ENCODE measurements at places on chromosomes 16 and 17.

- H3K27ac ChIP-seq = peak overlapping the region; percentile 84
- peak; percentile 45 for DNase-seq
- H3K4me3 ChIP-seq = peak overlapping the region; percentile 38
- H3K4me1 ChIP-seq = peaks cover 18% of the 10 kb centered on the region
- H3K36me3 ChIP-seq = peaks cover 5% of the 10 kb centered on the region
These were observed 11.9 kb downstream of the KIF19 start for GRCh38 chr17:74337834-74338500.

DNA sequence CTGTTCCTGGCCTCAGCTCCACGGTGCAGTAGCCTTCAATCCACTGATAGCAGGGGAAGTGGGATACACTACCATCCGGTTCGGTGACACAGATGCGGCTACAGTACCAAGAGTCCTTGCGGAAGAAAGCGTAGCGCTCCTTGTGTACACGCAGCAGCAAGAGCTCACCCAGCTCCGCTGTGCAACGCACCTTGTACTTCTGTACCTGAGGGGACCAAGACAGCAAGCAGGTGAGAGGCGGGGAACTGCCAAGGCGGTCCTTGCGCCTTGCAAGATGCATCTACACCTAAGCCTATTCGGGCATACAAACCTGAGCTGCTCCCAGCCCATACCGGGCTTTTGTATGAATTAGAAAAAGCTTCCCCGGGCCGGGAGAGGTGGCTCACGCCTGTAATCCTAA lies 1.5 kb downstream of the ALOXE3 start:
- no peak overlapping the region for H3K27ac ChIP-seq
- peaks cover 41% of the 10 kb centered on the region for H3K27me3 ChIP-seq
- no peak for DNase-seq
- H3K4me3 ChIP-seq = peak overlapping the region; percentile 20

DNA sequence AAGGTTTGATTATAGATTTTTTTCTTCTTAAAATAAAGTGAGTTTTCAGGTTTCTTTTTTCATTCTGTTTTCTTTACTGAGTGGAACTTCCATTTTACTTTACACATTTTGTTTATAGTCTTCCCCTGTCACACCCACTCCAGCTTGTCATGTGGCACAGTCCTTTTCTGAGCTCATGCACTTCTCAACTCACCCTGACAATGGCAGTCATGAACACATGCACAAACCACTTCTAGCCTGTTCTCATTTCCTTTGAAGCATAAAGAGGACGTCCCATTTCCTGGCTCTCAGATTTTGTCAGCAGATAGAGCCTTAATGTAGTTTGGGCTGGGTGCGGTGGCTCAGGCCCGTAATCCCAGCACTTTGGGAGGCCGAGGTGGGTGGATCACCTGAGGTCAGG lies 168.0 kb downstream of the AHSP start:
- H3K27ac ChIP-seq = no peak overlapping the region
- H3K27me3 ChIP-seq = no peaks in the 10 kb centered on the region
- no peaks in the 10 kb centered on the region for H3K4me1 ChIP-seq
- no peaks in the 10 kb centered on the region for H3K36me3 ChIP-seq

DNA sequence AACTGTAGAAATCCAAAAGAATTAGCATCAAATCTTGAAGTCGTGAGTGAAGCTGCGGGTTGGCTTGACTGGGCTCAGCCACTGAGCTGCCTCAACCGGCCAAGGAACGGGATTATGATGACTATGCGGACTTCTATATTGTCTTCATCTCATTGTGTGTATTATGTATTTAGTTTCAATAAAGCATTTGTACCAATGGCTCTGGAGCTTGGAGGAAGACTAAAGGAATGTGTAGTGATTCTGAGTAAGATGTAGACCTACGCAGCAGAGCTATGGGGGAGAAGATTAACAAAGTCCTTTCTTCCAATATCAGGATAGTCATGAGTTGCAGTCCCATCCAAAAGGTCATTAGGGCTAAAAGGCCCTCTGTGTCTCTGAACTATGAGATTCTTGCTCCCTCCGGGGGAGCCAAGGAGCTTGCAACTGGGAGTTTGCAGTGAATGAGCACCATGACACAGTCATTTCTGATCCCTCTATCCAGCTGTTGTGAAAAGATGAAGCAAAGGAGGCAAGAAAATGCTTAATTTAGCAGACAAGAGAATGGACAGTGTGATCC lies 8.3 kb downstream of the EME1 start:
- H3K4me1 ChIP-seq = no peaks in the 10 kb centered on the region
- peaks cover 4% of the 10 kb centered on the region for H3K36me3 ChIP-seq
- H3K4me3 ChIP-seq = no peak overlapping the region
- no peak for DNase-seq
- H3K27me3 ChIP-seq = peaks cover 4% of the 10 kb centered on the region
- no peak overlapping the region for H3K27ac ChIP-seq

DNA sequence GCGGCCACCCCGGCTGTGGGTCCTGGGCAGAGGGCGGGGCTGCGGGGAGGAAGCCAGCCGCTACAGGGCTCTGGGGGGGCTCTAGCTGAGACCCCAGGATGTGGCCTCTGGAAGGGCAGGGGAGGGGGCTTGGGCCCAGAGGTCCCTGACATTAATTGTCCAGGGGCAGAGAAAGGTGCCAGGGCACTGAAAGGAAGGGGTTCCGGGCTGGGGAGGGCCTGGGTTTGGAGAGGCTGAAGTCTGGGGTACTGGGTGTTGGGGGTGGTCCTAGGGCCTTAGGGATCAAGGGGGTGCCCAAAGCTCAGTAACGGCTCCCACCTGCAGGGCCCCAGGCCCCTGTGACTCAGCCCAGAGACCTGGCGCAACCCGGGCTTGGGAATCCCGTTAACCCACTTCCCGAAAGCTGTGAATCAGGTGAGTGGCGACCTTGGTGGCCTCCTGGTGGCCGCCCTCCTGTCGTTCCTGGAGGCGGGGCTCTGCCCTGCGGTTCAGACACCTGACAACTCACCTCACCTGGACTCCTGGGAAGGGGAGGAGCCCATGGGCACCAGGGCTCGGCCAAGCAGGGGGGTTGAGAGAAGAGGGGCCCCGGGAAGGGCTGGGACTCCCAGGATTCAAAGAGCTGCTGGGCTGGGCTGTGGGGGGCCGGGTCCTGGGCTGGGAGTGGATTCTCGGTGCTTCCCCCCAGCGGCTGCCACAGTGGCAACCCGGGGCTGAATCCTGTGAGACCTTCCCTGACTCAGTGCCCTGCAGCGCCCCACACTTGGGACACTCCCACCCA lies 465 bp upstream of the PRSS22 start:
- peaks cover 2% of the 10 kb centered on the region for H3K4me1 ChIP-seq
- H3K4me3 ChIP-seq = no peak overlapping the region
- no peak for DNase-seq
- peaks cover 7% of the 10 kb centered on the region for H3K36me3 ChIP-seq

DNA sequence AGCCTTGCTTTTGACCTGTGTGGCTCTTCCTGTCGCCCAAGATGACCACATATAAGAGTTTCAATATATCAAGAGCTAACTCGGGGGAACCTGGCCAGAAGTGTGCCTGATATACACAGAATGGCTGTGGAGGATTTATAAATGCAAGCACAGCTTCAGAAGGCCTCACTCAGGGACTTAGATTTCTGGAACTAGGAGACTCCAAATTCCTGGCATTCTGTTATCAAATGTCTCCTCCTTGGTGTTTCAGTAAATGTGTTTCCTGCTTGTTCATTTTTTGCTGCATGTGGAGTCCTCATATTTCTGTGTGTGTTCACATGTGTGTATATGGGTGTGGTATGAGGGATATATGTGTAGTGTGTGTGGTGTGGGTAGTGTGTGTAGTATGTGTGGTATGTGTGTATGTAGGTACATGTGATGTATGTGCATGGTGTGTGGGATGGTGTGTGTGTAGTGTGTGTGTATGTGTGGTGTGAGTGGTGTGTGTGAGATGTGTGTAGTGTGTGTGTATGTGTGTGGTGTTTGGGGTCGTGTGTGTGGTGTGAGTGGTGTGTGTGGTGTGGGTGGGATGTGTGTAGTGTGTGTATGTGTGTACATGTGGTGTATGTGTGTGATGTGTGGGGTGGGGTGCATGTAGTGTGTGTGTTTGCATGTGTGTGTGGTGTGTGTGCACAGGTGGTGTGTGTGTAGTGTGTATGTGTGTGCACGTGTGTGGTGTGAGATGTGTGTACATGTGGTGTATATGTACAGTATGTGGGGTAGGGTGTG lies 981 bp upstream of the CD300H start:
- H3K36me3 ChIP-seq = peaks cover 7% of the 10 kb centered on the region
- peaks cover 3% of the 10 kb centered on the region for H3K27me3 ChIP-seq
- H3K4me3 ChIP-seq = no peak overlapping the region
- DNase-seq = no peak
- H3K27ac ChIP-seq = no peak overlapping the region

DNA sequence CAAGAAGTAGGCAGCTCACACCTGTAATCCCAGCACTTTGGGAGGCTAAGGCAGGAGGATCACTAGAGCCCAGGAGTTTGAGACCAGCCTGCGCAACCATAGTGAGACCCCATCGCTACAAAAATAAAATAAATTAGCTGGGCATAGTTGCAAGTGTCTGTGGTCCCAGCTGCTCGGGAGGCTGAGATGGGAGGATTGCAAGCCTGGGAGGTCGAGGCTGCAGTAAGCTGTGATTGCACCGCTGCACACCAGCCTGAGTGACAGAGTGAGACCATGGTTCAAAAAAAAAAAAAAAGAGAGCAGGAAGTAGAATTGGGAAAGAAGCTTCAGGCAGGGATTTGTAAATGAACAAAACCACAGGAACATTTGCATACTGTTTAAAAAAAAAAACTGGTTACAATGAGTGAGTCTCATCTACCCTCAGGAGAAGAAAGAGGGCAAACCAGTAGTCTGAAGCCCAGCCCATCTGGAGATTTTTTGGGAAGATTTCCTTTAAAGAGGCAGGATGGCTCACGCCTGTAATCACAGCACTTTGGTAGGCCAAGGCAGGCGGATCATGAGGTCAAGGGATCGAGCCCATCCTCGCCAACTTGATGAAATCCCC lies 7.9 kb downstream of the MPV17L start:
- H3K36me3 ChIP-seq = no peaks in the 10 kb centered on the region
- H3K4me1 ChIP-seq = no peaks in the 10 kb centered on the region

DNA sequence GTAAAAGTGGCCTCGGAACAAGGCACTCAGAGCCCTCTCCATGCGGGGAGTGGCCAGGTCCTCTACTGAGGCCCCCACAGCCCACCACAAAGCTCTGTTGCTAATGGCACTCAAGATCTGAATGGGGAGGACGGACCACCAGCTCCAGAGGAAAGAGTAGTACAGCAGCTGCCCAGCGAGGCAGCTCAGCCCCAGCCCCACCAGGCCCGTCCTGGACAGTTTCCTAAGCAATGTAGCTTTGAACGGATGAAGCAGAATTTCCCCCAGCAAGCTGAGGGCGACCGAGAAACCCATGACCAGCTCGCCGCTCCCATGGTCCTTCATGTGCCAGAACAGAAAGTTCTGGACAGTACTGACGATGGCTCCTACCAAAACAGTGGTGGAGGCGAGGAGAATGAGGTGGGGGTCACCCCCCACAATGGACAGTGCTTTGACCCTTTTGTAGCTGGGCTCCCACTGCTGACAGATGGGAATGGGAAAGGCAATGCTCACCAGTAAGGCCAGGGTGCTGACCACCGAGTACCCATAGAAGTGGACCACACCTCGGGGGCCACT lies 1.5 kb downstream of the MFSD6L start:
- no peak for DNase-seq
- no peak overlapping the region for H3K27ac ChIP-seq
- peaks cover 5% of the 10 kb centered on the region for H3K27me3 ChIP-seq
- no peaks in the 10 kb centered on the region for H3K36me3 ChIP-seq

- peaks cover 18% of the 10 kb centered on the region for H3K4me1 ChIP-seq
- DNase-seq = no peak
- no peaks in the 10 kb centered on the region for H3K36me3 ChIP-seq
- H3K4me3 ChIP-seq = no peak overlapping the region
- H3K27ac ChIP-seq = peak overlapping the region; percentile 7
These were observed 60.9 kb downstream of the XYLT1 start for GRCh38 chr16:17409894-17410293.

DNA sequence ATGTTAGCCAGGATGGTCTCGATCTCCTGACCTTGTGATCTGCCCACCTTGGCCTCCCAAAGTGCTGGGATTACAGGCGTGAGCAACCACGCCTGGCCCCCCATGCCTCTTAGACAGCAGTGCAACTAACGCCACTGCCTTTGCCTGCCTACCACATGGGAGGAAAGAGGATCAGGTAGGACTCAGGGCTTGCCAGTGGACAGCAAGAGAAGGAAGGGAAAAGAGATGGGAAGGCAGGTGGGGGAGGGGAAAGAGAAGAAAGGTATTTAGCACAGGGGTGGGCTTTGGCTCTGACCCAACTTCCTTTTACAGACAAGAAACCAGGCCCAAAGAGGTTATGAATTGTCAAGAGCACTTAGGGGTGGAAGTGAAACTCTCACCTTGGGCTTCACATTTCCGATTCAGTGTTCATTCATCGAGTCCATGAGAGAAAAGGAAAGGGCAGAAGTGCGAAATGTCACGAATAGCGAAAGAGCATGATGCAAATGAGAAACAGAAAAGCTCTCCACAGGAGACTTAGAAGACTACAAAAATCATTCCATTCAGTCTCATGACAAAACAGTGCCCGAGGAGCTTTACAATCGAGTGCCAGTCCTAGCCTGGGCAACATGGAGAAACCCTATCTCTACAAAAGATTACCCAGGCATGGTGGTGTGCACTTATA lies 36.4 kb downstream of the CDK5R1 start:
- peaks cover 10% of the 10 kb centered on the region for H3K27me3 ChIP-seq
- peak overlapping the region; percentile 8 for H3K4me3 ChIP-seq
- H3K36me3 ChIP-seq = no peaks in the 10 kb centered on the region
- H3K27ac ChIP-seq = no peak overlapping the region
- H3K4me1 ChIP-seq = peaks cover 29% of the 10 kb centered on the region
